ENCODE measurements at places on chromosomes 4 and X.

DNA sequence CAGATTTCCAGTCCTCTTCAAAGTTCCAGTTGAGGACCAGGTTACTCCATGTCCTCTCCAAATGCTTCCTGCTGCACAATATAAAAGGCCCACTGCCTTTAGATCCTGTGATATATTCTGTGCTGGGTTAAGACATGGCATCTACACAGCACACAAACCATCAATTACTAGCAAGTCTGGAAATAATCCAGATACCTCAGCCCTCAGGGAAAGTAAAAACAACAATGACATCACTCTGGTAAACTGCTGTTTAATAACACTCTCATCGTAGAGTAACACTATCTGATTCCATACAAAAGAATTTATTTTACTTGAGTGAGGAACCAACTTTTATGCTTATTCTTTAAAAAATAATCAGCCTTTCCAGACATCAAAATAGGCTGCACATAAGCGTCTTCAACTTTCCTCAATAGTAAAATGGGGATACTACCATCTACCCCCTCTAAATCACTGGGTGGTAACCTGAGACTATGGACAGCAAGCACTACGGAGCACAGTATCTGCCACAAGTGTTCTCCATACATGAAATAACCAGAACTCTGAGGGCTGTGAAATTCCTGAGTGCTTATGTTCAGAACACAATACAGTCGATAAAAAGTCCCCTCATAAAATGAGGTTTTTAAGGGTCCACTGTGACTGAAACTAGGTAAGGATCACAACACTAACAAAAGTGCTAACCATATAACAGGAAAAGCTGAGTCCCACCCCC is 53.4 kb downstream of the ABCG2 start:
- no peak for DNase-seq

GRCh38 chrX:37684426-37684825 is 1.2 kb upstream of the XK start:
- no peak for DNase-seq

DNA sequence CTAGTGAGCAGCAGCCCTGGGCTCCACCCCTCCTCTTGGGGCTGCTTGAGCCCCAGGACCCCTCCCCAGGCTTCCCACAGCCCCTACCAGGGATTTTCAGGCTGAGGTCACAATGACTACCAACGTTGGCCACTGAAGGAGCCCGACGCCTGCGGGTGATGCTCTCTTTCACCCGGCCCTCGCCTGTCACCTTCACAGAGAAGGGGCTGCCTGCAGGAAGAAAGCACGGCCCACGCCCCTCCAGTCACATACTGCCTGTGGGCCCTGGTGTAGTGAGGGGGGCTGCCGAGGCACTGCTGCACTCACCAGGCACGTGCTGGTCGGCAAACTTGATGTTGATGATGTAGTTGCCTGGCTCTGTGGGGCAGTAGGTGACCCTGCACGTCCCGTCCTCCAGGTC is 22.0 kb downstream of the FLNA start:
- no peak for DNase-seq

GRCh38 chr4:13722649-13723048 is 95.1 kb upstream of the BOD1L1 start:
- no peak for DNase-seq

- no peak for DNase-seq
Measured at GRCh38 chr4:184396570-184397515, 77.5 kb downstream of the IRF2 start.

DNA sequence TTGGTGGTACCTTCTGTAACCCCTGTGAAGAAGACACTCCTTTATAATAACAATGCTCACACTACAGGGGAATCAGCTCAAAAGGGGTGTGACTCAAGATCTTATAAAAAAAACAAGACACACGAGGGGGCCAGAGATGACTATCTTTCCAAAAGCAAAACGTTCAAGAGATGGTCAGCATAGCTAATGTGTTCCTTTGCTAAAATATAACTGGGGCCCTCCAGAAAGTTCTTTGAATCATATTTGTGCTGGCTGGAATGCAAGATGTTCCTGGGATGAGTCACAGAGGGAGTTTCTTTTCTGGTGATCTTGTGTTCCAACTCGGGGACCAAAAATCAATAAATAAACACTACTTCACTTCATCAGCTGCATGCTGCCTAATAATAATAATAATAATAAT is 46.5 kb downstream of the RAI2 start:
- DNase-seq = no peak

GRCh38 chr4:99379571-99379970 is 27.0 kb upstream of the ADH1C start:
- no peak for DNase-seq

GRCh38 chr4:73872316-73873108 is 3.3 kb downstream of the CXCL1 start:
- DNase-seq = no peak

- no peak for DNase-seq
Measured at GRCh38 chr4:173490817-173491528, 39.1 kb downstream of the HAND2 start.

- no peak for DNase-seq
Measured at GRCh38 chrX:19649226-19649995, 134.1 kb upstream of the MAP3K15 start.

- no peak for DNase-seq
Measured at GRCh38 chrX:150863191-150863590, 35.3 kb downstream of the CD99L2 start.

GRCh38 chr4:43763029-43763610 is 685.5 kb downstream of the KCTD8 start:
- no peak for DNase-seq

DNA sequence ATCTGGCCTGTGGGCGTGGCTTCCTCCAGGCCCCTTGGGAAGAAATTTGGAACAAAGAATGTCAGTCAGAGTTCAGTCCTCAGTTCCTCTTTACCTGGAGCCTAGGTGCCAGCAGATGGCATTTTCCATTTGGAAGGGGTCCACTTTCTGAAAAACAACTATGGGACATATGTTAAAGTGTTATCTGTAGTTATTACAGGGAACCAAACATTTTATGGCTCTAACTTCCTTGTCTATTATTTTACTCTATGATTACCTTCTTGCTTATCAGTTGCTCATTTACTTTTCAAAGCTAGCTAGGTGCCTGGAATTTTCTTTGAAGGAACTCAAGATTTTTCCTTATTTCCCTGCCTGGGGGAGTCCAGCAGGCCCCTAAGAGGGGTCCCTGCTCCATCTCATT is 159.8 kb upstream of the PUDP start:
- no peak for DNase-seq

DNA sequence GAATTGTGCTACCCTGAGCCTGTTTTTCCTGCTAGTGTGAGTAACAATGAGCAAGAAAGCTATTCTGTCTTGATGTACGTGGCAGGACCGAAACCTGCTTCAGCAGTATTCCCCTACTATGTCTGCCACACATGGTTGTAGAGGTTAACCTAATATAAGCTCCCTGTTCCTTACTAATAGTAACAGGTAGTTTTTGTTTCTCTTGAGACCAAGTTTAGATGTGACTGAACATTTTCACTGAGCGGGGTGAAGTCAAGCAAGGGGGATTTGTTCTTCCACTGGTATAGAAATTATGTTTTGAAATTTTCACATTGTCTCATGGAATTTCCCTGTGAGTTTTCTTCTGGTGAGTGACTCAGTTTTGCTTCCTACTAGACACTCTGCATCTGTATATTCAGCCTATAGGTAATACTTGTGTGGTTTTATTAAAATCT is 37.3 kb downstream of the RRAGB start:
- DNase-seq = no peak

DNA sequence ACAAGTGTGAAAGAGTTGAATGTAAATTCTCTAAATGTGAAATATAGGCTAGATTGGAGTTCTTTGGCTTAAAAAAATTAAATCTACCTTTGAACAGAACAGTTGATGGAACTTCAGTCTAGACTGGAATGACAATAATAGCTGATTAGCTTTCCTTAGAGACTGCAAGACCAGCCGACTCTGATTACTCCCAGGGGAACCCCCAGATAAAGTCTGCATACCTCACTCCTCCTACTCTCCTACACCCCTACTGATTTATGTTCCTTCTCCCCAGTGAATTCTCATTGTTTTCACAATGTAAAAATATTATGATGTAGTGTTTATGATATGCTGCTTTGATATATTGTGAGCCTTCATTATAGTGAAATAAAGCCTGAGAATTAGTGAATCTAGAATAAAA is 241.3 kb downstream of the CFAP299 start:
- DNase-seq = no peak

- DNase-seq = no peak
Measured at GRCh38 chr4:8694226-8694625, 101.7 kb downstream of the CPZ start.

GRCh38 chrX:48996969-48997368 is 5.1 kb downstream of the GRIPAP1 start:
- no peak for DNase-seq

- no peak for DNase-seq
Measured at GRCh38 chr4:134215620-134216344, 14.2 kb upstream of the PABPC4L start.

- no peak for DNase-seq
Measured at GRCh38 chr4:23635468-23635867, 254.4 kb downstream of the PPARGC1A start.

DNA sequence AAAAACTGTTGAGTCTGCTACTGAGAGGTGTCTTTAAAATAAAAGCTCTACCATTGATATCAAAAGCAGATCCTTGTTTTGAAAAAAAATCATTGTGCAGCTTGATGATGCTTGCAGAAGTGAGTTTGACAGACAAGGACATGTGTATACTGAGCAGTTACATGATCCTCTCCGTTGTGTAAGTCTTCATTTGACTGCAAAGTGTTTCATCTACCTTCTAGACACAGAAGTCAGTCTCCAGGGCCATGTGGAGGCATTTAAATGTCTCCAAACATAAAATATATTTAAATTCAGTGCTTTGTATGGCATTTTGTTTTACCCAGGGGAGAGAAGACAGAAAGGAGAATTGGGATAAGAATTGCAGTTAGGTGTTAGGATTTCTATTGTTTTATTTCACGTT is 107.8 kb upstream of the MYOZ2 start:
- no peak for DNase-seq

GRCh38 chr4:173293663-173294062 is 40.5 kb downstream of the HMGB2 start:
- DNase-seq = no peak

DNA sequence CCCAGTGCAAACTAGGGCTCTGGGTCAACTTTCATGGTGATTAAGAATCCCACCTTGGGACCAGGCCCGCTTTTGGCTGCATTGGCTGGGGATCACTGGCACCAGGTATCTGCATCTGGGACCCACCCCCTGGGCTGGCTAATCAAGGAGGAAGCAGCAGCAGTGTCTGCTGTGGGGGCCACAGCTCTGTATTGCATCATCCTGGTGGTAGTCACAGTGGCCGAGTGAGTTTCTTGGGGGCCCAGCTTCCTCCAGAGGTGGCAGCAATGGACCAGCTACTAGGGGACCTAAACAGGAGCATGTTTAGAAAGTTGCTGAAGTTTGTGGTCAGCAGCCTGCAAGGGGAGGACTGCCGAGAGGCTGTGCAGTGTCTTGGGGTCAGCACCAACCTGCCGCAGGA is 15.7 kb downstream of the LNX1 start:
- no peak for DNase-seq

DNA sequence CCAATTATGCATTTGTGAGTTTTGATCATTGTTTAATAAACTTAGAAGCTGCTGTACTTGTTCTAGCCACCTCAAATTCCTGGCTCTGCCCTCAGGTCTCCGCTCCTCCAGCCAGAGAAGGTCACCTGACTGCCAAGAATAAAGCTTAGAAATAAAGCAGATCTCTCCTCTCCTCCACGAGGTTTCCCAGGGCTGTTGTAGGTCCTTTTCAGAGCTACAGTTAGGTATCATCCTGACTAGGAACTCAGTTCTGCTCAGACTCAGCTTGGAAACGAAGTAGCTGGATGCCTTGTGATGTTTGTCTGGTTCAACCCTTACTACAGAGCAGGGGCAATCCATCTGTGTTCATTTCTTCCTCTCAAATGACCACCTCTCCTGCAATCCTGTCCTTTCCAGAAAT is 79.1 kb upstream of the RAPGEF2 start:
- no peak for DNase-seq

DNA sequence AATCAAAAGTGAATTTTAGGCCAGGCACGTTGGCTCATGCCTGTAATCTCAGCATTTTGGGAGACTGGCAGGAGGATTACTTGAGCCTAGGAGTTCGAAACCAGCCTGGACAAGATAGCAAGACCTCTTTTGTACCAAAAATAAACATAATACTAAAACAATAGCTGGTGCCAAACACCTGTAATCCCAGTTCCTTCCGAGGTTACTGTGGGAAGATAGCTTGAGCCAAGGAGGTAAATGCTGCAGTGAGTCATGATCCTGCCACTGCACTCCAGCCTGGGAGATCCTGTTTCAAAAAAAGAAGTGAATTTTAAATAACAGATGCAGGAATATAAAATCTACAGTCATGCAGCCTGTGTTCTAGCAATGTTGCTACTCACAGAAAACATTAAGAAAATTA is 488.3 kb downstream of the PPARGC1A start:
- DNase-seq = no peak

- DNase-seq = no peak
Measured at GRCh38 chr4:165070560-165070959, 16.9 kb downstream of the TRIM75 start.

DNA sequence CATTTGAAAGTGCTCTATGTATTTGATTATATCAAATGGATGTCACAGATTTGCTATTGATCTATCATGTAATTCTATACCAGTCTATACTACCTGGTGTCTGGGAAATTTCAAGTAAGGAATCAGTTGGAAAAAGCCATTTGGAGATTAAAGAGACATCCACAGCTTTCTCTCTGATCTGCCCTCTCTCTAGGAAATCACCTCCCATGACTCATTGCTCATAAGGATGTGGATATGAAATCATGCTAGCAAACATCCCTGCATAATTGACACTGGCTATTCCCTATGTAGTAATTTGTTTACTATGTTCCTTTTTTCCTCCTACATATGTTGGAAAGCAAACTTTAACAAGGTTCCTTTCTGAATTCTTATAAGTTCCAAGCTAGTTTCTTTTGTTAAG is 94.3 kb downstream of the TEX13A start:
- DNase-seq = no peak

- DNase-seq = no peak
Measured at GRCh38 chr4:174420316-174420715, 102.0 kb downstream of the HPGD start.

GRCh38 chr4:88216395-88216794 is 58.0 kb upstream of the ABCG2 start:
- no peak for DNase-seq

GRCh38 chr4:2290488-2290887 is 28.6 kb upstream of the MXD4 start:
- DNase-seq = no peak

- DNase-seq = no peak
Measured at GRCh38 chr4:117610706-117611308, 423.5 kb upstream of the NDST3 start.

- no peak for DNase-seq
Measured at GRCh38 chr4:56671373-56671772, 9.7 kb downstream of the HOPX start.

GRCh38 chr4:34851411-34851810 is 1392.9 kb downstream of the ARAP2 start:
- DNase-seq = no peak

GRCh38 chr4:53161051-53161786 is 204.6 kb downstream of the SCFD2 start:
- no peak for DNase-seq
